ENCODE measurements at places on chromosomes 12 and 14. TPM values are rescaled to one million over a fixed set of nuclear protein-coding genes. Genes with fewer than 3 reads are reported as not detected.

DNA sequence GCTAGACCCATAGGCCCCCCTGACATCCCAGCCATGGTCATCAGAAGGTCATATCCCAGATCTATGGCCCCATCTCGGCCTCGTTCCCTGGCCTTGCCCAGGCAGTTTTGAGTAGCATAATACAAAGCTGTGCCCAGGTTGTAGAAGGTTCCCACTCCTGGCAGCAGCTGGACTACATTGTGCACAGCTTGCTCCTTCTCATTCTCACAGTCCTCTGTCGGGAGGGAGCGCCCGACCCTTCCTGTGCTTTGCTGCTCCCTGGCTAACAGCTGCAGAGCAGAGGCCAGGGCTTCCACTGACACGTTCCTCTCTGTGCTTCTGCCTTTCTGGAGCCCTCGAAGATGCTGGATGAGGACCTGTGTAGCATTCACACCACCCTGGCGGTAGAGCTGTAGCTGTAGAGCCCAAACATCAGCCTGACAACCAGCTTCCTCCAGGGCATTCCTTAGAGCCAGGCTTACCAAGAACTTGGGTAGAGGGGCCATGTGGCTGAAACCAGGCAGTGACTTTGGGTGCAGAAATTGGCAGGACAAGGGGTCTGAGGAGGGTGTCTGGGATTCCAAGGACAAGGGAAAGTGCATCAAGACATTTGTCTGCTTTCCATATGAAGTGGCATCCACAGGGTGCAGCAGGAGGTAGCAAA, 1.0 kb downstream of the APOF start:
- DNase-seq, result no peak
- H3K4me3 ChIP-seq, result no peak overlapping the region
- peaks cover 22% of the 10 kb centered on the region for H3K4me1 ChIP-seq
- H3K27me3 ChIP-seq, result no peaks in the 10 kb centered on the region

Gene TIMELESS
- total RNA-seq, result 9.8 TPM

Gene NAA25
- total RNA-seq, result 18.8 TPM

GRCh38 chr12:97503073-97503855, 40.7 kb downstream of the RMST start:
- H3K27ac ChIP-seq, result no peak overlapping the region
- H3K27me3 ChIP-seq, result no peaks in the 10 kb centered on the region
- no peaks in the 10 kb centered on the region for H3K4me1 ChIP-seq
- DNase-seq, result no peak
- H3K36me3 ChIP-seq, result no peaks in the 10 kb centered on the region

GRCh38 chr12:102543494-102544485, 63.4 kb upstream of the IGF1 start:
- DNase-seq, result no peak
- no peaks in the 10 kb centered on the region for H3K36me3 ChIP-seq
- H3K27me3 ChIP-seq, result no peaks in the 10 kb centered on the region
- H3K4me3 ChIP-seq, result no peak overlapping the region
- H3K27ac ChIP-seq, result no peak overlapping the region
